ENCODE measurements at places on chromosomes 16 and 17. TPM values are rescaled to one million over a fixed set of nuclear protein-coding genes. Genes with fewer than 3 reads are reported as not detected.

- DNase-seq, result no peak
Observed at GRCh38 chr16:89880477-89881367, 7.3 kb downstream of the TCF25 start.

DNA sequence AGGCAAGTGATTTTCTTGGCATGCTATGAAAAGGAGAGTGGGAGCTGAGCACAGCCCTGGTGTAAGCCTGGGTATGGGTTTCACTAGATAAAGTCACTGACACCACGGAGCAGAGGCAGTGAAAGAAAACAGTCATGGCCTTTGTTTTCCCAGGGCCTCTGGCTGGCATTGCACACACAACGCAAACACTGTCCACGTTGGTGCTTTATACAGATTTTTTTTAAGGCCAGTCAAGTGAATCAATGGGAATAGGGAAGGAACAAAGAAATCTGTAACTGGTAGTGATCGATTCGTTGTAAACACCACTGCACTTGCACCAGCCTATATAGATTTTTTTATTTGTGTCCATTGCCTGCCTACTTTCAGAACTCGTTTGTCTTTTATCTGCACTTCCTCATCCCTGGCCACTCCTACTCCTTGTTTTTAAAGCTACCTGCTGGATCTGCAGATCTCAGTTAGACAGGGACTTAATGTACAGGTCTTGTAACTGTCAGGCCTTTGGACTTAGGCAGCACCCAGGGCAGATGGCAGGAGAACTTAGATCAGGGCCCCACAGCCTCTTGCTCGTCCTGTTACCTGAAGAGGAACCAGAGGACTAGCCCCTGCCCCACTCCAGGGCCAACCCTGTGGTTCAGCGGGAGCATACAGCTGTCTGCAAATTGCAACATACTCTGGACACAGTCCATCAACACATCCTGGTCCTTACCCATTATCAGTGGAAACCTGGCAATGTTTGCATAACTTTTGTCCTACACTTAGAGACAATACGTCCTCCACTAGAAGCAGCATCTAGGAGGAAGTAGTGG lies 10.6 kb upstream of the TMIGD1 start:
- peak; percentile 14 for DNase-seq

GRCh38 chr17:79891113-79891730 lies 52.0 kb upstream of the CBX4 start:
- no peak for DNase-seq

CYB5B gene
- 50.1 TPM for total RNA-seq

CBFA2T3 gene
- 0.95 TPM for total RNA-seq

PIRT gene
- total RNA-seq, result not detected

CDRT4 gene
- total RNA-seq, result 0.66 TPM

ARL4D gene
- total RNA-seq, result 2.0 TPM

All from gastrocnemius medialis (tissue), 4 donors.